Activated T-helper 2 cell treated with anti-CD3 and anti-CD28 coated beads, Interferon-gamma antibody, Interleukin-2, Interleukin-4, amounts not matched to agents 10 μg/mL and 5 μg/mL and 100 μg/mL, durations not matched to agents 14 hours and 24 hours and 36 hours (primary cell): ENCODE measurements at places on chromosomes 1 and 21. TPM values are rescaled to one million over a fixed set of nuclear protein-coding genes. Genes with fewer than 3 reads are reported as not detected.

DNA sequence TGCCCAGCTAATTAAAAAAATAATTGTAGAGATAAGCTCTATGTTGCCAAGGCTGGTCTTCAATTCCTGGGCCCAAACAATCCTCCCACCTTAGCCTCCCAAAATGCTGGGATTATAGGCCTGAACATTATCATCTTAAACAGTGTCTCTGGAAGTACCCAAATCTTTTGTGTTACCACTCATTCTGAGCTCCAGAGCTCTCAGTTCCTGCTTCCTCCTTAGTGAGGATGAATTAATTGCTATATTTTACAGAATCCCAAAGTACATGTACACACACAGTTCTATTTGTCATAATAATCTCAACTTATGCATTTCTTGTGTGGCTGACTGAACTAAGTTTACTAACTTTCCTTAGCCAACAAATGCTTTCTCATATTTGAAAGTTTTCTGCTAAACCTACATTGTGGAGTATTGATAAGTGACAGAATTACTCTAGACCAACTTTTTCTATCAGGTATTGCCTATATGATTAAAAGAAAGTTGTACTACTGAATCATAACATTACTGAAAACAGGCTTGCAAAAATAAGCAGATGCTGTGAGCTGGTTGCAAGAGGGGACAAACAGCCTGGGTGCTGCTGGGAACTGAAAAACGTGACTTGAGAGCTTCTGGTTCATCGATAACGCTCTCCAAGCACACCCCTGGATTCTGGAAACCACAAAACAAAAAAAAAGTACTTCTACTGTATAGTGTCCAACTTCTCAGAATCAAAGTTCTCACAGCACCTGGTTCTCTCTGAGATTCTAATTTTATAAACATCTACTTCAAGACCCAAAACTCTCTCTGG, 15.3 kb downstream of the VAV3 start:
- no peak for DNase-seq

GRCh38 chr1:46495778-46496177, 6.1 kb downstream of the DMBX1 start:
- no peak for DNase-seq

Gene CELA2A
- not detected in 2 replicates for total RNA-seq

Gene LCA5L
- 0.32 TPM in 1 of 2 replicates, not detected in the other for total RNA-seq
